ENCODE measurements at places on chromosomes 7 and 10.

GRCh38 chr10:73287441-73287840 lies 35.0 kb upstream of the MRPS16 start:
- no peak for DNase-seq

DNA sequence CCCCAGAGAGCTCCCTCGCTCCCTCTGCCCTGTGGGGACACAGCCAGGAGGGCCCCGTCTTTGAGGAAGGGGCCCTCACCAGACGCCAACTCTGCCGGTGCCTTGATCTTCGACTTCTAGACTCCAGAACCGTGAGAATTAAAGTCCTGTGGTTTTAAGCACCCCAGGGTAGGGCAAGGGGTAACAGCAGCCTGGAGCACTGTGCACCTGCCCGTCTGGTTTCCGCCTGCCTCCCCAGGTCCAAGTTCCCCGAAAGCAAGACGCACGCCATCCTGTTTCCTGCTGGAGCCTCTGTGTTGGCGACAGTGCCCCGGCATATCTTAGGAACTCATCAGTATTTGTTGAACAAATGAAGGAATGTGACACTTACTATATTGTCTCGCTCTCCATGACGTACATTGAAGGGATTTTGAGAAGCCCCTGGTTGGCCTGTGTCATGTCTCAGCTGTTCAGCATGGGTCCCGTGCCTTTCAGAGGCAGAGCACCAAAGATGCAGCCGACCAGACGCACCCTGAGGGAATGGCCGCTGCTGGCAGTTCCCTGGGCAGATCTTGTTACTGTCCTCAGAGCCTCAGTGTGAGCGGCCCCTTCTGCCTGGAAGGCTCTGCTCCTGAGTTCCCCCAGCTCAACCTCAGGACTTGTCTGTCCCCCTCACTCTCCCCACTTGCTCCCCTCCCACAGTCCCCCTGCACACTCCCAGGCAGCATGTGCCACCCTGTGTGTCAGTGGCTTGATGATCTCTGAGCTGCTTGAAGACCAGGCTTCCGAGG lies 226.2 kb downstream of the TCERG1L start:
- DNase-seq: no peak

- DNase-seq: no peak
Measured at GRCh38 chr10:76017026-76017732, 585.8 kb downstream of the LRMDA start.

GRCh38 chr10:104334965-104335650 lies 3.2 kb downstream of the ITPRIP start:
- DNase-seq: no peak

DNA sequence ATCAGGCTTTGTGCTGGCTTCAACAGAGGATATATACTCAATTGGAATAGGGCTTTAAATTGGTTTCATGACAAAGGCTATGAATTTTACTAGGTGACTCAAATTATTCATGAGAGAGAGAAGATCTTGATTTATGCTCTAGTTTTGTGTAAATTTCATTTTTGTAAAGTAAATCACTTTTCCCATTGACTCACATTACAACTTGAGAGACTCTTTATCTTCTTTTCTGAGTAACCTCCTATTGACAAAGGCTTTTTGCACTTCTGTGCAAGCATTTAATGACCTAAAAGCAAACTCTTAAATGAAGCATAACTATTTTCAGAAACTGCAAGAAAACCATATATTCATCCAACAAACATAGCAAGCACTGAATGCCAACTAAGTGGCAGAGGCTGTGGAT lies 98.5 kb upstream of the RHOBTB1 start:
- DNase-seq: no peak

- no peak for DNase-seq
Measured at GRCh38 chr7:128389085-128389617, 20.6 kb downstream of the IMPDH1 start.

DNA sequence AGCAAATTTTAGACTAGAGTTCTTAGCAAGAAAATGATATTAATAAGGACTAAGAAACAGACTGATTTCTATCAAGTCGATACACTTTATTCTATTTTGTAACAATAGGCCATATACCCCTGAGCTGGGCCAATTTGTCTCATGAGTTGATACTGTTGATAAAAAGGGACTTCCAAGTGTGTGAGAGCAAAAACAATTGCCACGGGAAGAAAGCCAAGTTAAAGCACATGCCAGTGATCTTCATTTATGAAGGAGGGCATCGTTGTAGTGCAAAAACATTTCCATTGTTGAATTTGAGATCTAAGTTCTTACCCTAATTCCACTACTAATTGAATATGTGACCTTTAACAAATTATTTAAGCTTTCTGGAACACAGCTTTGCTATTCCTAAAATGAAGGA lies 119.9 kb downstream of the CNOT4 start:
- DNase-seq: no peak

DNA sequence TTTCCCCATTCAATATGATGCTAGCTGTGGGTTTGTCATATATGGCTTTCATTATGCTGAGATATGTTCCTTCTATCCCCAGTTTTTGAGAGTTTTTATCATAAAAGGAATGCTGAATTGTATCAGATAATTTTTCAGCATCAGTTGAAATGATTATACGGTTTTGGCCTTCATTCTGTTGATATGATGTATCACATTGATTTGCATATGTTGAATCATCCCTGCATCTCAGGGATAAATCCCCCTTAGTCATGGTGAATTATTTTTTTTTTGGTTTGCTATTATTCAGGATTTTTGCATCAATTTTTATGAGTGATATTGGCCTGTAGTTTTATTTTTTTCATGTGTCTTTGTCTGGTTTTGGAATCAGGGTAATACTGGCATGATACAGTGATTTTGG lies 1152.3 kb upstream of the C7orf33 start:
- DNase-seq: no peak

- no peak for DNase-seq
Measured at GRCh38 chr10:102410429-102411073, 8.0 kb downstream of the PSD start.

GRCh38 chr7:151448261-151449252 lies 8.6 kb upstream of the CRYGN start:
- peak; percentile 90 for DNase-seq

DNA sequence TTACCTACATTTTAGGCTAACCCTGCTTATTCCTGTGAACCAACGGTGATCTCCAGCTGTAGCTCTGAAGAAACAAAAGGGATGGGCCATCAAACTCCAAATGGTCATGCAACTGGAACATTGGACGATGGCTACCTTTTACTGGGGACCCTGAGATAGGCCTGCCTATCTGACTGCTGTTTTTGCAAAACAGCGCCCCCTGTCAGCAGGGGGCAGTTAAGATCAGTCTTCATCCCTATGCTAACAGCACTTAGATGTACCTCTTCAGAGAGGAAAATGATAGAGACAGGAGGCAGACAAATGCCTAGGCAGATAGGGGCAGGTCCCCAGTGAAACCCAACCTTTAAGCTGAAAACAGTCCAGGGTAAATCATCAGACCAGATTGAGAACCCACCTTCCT lies 1085.4 kb upstream of the SORCS1 start:
- DNase-seq: no peak

- no peak for DNase-seq
Measured at GRCh38 chr7:93414574-93414973, 159.9 kb downstream of the CALCR start.

DNA sequence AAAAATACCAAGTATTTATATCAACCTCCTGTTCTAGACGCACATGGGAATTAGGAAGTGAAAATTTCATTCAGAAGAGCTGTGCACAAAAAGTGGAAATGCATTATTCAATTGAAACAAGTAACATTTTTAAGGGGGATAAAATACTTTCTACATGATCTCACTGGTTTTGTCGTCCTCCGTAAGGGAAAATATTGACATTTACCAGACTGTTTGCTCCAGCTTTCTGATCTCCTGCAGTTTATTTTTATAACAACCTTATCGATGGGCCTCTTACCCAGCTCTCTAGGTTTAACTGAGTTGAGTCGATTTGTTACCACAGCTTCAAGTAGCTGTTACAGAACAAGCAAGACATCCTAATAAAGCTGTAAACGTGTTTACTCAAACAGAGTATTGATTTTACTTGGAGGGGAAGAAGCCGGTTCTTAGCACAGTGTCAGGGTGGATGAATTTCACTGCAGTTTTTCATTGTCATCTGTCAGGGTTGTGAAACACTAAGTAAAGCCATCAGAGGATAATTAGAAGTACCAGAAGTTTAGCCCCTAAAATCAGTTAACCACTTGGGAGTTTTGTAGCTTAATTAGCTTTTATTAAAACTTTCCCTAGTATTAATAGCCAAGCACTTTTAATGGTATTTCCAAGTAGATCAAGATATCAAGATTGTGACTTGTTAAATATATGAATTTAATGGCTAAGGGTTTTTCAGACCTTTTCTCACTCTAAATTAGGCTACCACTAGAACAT lies 142.6 kb upstream of the KAT6B start:
- no peak for DNase-seq

DNA sequence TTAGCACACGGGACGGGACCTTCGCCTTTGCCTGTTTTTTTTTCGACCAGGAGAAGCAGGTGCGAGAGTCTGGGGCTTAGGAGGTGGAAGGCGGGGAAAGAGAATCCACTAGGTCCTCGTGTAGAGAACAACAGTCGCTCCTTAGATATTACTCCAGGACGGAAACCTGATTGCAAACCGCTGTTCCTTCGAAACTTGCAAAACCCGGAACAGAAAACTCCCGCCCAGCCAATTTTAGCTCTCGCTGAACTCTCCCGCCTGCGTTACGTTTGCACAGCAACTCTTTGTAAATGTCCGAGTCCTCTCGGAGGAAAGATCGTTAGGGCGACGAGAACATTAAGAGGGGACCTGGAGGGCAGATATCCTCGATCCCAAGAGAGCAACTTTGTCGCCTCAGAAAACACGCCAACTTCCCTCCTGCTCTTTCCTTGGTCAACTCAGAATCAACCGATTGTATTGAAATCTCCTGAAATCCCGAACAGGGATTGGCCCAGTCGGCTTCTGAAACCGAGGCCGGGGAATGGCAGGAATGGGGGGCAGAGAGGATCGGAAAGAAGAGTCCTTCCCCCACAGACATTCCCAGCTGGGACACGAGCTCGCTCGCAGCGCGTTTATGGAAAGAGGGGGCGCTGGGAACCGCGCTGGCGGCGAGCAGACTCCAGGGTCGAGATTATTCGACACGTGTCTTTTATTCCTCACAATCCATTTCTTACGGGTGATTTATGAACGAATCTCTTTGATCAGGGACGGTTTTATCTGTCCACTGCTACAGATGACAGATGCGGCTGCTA lies 9.9 kb downstream of the TWIST1 start:
- DNase-seq: peak; percentile 45

DNA sequence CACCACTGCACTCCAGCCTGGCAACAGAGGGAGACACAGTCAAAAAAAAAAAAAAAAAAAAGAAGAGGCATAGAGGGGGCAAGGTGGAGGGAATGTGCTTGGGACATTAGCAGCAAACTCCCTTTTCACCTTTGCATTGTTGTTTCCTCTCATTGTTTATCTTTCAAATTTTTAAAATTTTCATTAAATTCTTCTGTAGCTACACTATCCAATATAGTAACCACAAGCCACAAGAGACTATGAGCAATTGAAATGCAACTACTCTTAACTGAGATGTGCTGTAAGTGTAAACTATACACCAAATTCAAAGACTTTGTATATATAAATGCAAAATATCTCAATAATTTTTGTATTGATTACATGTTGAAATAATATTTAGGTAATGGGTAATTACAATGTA lies 43.4 kb downstream of the EBLN1 start:
- DNase-seq: no peak

- DNase-seq: no peak
Measured at GRCh38 chr7:52586704-52587103, 448.7 kb upstream of the POM121L12 start.

- no peak for DNase-seq
Measured at GRCh38 chr10:73003822-73004221, 49.2 kb upstream of the PLA2G12B start.

GRCh38 chr7:88346357-88346756 lies 39.7 kb upstream of the STEAP4 start:
- no peak for DNase-seq

DNA sequence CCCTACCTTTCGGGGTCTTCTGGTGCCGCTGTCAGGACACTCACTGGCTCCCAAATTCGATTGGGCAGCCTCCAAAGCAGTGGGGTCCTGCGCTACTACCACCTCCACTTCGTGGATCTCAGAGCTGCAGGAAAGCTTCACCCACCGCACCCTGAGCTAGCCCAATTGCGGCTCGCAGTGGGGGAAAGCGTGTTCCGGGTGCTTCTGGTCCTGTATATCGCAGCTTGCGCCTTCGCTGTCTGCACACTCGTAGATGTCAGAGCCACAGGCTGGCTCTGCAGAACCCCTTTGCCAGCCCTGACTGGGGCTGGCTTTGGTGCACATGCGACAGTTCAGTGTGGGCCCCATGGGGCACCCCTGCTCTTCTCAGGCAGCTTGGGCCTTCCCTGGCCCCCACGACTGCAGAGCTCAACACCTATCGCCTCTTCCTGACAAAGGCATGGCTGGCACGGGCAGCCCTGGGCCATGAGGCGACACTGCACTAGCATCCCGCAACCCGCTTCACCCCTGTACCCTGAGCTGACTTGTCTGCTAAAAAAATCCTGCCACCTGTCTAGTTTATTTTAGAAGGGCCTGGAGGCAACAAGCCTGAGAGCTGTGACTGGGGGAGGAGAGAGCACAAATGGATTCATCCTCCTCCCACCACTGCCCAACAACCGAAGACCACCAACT lies 78.7 kb upstream of the ABI1 start:
- no peak for DNase-seq

DNA sequence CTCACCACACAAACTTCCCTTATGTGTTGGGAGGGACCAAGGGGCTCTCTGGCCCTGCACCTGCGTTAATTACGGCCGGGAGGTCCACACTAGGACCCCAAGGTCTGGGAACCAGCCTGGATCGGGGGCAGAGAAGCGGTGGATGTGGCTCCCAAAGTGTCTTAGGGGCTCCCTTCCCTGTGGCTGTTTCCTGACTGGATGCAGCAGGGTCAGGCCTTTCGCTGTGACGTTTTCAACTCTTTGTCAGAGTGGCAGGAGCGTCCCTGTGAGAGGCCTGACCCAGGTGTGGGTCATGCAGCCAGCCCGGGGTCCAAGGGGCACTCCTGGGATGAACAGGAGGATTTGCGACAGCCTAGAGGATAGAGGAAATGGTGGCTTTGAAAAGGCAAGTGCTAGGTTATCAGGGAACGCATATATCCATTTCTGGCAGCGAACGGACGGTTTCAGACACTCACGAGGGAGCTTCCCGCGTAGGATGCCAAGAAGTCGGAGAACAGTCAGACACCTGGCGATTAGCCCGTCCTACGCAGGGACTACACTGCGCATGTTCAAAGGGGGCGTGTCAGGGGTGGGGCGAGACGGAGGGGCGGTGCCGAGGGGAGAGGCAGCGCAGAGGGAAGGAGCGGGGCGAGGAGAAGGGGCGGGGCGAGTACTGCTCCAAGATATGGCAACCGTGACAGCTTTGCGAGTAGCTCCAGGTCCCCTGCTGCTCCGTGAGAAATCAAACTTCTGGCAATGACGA lies 46.2 kb upstream of the ZNF716 start:
- no peak for DNase-seq

- no peak for DNase-seq
Measured at GRCh38 chr7:80275192-80275605, 140.6 kb downstream of the GNAI1 start.

Measured in AG20443 (cell line).